Hematopoietic multipotent progenitor cell (in vitro differentiated cells): ENCODE measurements at places on chromosomes 16 and 17. TPM values are rescaled to one million over a fixed set of nuclear protein-coding genes. Genes with fewer than 3 reads are reported as not detected.

CDK5R1 gene
- total RNA-seq, result 0.81 TPM

TBX4 gene
- total RNA-seq, result not detected

EDC4 gene
- total RNA-seq, result 112 TPM

SPN gene
- total RNA-seq, result 451 TPM

OR1G1 gene
- total RNA-seq, result not detected

ABCC1 gene
- total RNA-seq, result 168 TPM

HSD17B2 gene
- total RNA-seq, result under 0.01 TPM

EPN3 gene
- total RNA-seq, result under 0.01 TPM

ENPP7 gene
- 0.27 TPM for total RNA-seq

GLYR1 gene
- 39.6 TPM for total RNA-seq

CLEC19A gene
- not detected for total RNA-seq

ACE gene
- 14.5 TPM for total RNA-seq

PYDC1 gene
- not detected for total RNA-seq

GLTPD2 gene
- not detected for total RNA-seq

NACA2 gene
- not detected for total RNA-seq

TMEM107 gene
- total RNA-seq, result 251 TPM

GP1BA gene
- total RNA-seq, result 2.2 TPM

SPNS2 gene
- 101 TPM for total RNA-seq
